ENCODE measurements at places on chromosomes 11 and 22.

DNA sequence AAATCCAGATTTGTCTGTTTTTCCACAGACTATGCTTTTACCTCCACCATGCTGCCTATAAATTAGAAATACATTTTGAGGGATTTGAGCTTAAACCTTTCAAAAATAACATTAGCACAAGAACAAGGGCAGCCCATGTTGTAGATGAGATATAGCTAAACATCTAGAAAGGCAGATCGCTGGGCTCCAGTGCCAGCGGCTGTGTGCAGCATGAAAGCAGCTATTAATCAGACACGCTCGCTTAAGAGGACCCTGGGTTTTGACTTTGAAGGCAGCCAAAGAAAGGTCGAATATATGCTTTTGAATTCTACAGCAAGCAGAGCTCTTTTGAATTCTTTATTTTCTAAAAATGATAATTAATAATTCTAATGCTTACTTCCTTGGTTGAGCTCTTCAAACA is 684.0 kb downstream of the NELL1 start:
- no peak for DNase-seq

DNA sequence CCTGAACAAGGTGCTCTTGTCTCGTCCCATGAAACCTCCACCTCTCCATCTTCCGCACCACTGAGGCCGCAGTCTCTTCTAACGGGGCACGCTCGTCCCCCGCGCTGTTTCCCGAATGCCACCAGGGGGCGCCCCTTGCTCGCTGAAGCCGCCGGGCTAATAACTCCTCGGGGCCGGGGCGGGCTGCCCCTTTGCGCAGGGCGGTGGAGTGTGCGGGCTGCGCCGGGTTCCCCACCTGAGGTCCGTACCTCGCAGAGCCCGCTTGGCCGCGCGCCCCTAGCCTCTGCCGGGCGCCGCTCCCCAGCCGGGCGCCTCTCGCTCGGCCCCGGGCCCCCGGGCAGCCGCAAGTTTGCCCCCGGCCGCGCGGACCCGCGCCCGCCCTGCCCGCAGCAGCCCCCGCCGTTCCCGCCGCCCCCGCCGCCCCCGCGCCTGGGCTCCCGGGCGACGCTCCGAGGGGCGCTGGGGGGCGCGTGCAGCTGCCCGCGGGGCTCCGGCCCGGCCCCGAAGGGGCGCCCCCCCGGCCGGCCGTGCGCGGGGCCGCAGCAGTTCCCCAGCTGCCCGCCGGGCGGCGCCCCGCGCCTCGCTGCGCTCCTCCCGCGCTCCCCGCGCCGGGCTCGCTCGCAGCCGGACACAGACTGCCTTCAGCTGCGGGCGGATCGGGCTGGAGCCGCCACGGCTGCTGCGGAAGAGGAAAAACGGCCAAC is at the start of gene GRIK4:
GRIK4 (plus strand) TSS at position 633 of the 704 bp plus-strand sequence. CDS start 148,571 bp downstream, outside the sequence.
- DNase-seq: peak; percentile 88

- DNase-seq: peak; percentile 51
These were observed 1.9 kb downstream of the RCOR2 start for GRCh38 chr11:63914896-63915691.

DNA sequence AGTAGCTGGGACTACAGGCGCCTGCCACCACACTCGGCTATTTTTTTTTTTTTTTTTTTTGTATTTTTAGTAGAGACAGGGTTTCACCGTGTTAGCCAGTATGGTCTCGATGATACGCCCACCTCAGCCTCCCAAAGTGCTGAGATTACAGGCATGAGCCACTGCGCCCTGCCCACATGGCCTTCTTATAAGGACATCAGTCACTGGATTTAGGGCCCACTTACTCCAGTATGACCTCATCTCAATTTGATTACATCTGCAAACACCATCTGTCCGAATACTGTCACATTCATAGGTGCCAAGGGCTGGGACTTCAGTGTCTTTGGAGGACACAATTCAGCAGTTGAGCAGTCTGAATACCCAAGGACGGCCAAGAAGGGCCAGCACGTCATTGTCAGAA is 8.2 kb upstream of the PRR5 start:
- DNase-seq: no peak

DNA sequence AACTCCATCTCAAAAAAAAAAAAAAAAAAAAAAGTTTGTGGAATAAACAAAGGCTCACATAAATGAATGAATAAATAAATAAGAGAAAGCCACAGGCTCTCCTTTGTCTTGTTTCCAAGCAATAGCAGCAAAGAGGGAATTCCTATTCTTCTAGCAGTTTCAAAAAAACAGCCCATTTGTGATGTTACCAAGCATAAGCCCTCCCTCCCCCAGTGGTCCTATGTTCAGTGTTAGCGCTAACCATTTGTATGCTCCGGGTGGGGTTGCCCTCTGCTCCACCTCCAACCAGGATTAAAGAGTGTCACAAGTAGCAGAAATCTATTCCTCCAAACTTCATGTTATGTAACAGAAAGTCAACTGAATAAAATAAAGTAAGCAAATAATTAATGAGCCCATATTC is 1215.0 kb upstream of the TENM4 start:
- DNase-seq: no peak

Data from right hindlimb (tissue), 1 donor.